ENCODE measurements at places on chromosomes 13 and 19. TPM values are rescaled to one million over a fixed set of nuclear protein-coding genes. Genes with fewer than 3 reads are reported as not detected.

DNA sequence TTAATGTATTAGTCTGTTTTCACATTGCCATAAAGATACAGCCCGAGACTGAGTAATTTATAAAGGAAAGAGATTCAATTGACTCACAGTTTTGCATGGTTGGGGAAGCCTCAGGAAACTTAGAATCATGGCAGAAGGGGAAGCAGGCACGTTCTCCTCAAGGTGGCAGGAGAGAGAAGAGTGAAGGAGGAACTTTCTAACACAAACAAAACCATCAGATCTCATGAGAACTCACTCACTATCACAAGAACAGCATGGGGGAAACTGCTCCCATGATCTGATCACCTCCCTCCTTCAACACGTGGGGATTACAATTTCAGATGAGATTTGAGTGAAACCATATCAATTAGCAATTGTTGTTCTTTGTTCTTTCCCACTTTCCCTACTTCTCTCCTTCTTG lies 689.0 kb upstream of the SLITRK1 start:
- no peak for DNase-seq

- DNase-seq, result no peak
Measured at GRCh38 chr19:7959211-7959610, 15.7 kb upstream of the TIMM44 start.

DNA sequence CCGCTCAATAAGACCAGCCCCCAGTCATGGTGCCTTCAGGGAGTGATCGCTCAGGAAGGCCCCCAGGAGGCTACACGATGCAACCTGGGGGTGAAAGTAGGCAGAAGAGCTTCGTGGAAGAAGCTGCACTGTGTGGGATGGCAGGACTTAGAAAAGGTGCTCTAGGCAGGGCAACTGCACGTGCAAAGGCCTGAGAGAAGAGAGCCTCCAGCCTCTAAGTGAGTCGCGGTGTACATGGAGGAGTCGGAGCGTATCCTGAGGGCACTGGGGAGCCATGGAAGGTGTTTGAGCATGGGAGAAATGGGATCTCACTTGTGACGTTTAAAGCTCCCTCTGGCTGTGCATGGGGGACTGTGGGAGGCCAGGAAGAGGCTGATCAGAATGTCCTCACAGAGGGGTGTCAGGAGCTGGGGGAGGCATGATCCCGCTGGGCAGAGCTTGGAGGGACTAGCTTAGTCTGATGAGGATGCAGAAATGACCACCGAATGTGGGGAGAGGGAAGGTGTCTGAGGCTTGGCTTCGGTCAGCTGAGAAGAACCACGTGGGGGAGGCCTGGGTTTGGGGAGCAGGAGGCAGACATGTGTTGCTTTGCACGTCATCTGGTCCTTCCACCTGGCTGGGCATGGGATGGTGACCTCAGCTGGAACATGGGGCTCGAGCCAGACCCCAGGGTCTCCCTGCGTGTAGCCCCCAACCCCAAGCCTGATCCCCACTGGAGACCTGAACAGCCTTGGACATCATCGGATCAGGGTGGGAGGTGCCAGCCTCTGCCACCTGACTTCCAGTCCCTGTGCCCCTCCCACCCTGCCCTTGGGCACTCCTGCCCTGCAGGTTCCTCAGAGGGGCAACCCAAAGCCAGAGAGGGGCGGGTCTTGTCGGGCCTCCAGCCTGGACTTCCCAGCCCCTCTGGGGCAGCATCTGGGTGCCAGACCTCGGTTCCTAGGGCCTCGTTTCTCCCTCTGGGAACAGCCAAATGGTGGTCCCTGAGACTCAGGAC lies 1.1 kb downstream of the APC2 start:
- DNase-seq, result no peak

DNA sequence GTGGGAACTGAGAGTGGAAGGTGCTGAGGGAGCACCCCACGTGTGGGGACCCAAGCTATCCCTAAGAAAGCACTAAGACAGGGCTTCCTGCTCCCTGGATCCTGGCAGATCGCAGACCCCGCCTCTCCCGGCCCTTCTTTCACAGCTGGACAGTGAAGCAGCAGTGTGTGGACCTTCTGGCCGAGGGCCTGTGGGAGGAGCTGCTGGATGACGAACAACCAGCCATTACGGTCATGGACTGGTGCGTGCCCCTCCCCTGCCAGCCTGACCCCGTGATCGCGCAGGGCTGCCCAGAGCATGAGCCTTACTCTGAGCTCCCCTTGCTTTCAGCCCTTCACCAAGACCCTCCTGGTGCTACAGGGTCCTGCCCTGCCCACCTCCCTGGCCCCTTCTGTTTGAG lies 2.3 kb downstream of the NCCRP1 start:
- no peak for DNase-seq

DNA sequence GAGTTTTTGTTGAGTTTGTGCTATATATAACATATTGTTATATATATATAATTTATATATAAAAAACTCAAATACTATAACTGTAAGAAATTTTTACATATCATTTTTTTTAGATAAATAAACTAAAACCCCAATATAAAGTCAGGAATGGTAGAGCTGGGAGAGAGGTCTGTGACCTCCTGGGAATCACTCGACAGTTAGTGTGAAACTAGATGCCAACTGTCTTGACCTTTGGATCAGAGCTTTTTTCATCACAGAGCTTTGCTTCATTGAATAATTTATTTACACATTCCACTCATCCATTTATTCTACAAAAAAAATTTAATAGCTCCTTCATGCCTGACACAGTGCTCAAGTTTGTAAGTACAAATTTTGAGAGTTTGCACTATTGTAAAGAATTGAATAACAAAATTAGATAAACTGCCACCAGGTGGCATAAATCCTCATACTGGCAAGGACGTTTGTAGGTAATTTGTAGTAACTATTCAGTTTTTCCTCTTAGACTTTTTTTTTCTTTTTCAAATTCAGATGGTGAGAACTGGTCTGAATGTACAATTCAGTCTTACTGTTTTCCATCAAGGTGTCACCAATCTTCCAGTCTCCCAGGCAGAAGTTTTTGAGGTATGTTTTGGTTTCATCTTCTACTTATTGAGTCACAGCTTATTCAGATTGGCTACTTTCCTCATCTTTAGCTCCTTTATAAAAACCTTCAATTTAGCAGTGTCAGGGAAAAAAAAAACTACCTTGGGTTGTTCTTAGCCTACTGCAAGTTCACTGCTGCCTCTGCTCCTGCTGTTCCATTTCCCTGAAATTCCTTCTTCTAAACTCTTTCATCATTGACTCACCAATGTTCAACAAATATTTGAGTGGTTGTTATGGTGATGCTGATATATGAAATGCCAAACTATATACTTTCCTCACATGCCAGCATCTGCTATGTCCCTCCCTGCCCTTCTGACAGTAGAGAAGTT lies 28.7 kb downstream of the LACC1 start:
- DNase-seq, result peak; percentile 5

DNA sequence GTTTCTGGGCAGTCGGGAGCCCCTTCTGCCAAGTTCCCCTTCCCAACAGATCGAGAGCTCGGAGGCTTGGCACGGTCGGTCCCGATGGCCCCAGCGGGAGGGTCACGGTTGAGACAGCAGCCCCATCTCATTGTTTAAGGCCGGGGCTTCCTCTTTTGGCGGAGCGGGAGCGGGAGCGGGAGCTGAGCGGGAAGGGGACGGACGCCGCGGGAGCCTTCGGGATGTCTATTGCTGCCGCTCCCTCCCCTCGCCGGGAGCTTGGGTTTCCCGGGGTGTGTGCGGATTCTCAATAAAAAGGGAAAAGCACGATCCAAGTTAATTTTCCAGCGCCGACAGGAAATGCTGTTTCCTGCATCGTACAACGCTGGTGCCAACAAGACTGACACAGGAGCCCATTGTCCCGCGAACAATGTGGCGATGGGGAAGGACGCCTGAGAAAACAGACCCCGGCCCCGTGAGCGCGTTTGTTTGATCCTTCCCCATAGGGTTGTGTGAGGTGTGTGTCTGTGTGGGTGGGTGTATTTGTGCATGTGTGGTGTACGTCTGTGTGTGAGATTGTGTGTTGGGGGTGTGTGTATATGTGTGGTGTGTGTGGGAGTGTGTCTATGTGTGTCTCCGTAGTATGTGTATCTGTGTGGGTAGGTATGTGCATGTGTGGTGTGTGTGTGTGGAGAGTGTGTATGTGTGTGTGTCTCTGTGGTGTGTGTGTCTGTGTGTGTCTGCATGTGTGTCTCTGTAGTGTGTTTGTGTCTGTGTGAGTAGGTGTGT lies 36.3 kb upstream of the FLT1 start:
- no peak for DNase-seq

DNA sequence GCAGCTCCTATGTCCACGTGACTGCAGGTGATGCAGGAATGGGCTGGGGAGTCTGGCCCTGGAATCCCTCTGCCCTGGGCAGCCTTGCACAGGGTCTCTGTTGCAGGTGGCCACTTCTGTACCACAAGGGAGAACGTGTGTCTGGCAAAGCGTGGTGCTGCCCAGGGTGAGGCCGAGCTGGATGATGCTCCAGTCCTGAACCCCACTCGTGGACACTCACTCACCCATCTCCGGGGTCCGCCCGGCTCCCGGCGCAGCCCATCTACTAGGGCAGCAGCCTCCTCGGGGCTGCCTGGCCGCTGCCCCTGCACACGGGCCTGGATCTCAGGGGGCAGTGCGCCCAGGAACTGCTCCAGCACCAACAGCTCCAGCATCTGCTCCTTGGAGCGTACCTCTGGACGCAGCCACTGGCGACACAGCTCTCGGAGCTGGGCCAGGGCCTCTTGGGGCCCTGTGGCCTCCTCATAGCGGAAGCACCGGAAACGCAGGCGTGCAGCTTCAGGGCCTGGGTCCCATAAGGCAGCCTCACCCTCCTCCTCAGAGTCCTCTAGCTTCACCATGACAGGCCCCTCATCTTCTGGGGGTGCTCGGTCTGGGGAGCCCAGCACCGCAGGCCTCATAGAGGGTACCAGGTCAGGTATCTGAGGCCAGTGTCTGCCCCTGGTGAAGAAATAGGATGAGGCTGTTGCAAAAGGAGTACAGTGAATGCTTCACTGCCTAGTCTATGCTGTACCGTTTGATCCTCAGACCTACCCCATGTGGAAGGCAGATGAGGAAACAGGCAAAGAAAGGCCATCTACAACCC lies 2.2 kb downstream of the MZF1 start:
- peak; percentile 3 for DNase-seq

DNA sequence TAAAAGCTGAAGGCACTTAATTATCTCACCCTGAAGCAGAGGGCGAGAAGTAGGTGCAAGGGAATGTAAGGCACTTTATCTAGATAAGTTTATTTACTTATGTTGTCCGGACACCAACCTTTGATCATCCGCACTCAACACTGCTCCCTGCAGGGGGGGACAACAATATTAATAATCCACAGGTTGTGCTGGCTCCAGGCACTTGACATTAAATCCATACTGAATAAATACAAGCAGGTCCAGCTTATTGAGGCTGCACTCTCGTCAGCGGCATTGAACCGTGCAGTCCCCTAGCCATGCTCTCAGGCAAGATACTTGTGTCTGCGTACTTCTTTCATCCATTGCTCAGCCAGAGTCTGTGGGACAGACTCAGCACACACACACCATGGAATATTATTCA lies 374.5 kb upstream of the NBEA start:
- no peak for DNase-seq

GRCh38 chr13:111117961-111118360 lies 2.9 kb downstream of the ARHGEF7 start:
- DNase-seq, result no peak

GRCh38 chr13:44300895-44301638 lies 72.6 kb upstream of the SERP2 start:
- DNase-seq, result peak; percentile 72

DNA sequence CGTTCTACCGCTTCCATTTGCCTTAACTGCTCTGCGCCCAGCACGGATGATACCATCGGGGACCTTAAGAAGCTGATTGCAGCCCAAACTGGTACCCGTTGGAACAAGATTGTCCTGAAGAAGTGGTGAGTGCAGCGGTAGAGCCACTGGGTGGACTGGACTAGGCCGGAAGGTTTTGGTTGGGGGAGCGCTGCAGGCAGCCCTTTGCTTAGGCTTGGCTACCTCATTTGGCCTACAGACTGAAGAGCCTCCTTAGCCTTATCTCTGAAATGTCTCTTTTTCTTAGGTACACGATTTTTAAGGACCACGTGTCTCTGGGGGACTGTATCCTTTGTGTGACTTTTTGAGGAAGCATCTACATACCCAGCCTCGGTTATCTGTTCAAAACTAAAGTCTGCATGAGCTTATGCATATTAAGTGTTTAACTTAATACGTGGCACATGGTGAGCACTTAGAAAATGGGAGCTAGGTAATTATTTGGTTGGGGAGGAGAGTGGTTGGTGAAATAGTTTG lies 889 bp downstream of the UBL5 start:
- no peak for DNase-seq

GRCh38 chr13:77168237-77168636 lies 141.3 kb upstream of the FBXL3 start:
- no peak for DNase-seq

DNA sequence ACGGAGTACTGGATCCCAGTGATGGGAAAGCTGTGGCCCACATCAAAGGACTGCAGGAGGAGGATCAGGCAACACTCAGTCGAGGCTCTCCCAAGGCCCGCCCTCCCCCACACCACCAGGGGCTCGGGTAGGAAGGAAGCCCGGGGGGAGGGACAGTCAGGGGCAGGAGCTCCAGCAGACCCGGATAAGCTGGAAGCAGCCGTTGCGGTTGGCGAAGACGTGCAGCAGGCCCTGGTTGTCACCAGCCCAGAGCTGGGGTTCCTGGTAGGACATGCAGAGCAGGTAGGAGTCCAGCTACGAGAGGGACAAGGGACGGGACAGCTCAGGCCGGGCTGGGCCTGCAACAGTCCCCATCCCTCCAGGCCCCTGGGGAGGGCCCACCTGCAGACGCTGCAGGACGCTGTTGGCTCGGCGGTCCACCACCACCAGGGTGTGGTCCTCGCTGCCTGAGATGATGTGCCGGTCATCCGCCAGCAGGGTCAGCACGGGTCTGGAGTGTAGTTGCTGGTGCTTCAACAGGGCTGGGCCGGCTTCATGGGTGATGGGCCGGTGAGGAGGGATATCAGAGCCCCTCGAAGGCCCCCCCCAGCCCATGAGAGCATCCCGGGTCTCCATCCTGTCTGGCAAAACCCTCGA lies 1.9 kb downstream of the GNG14 start:
- DNase-seq, result no peak

- DNase-seq, result no peak
Measured at GRCh38 chr19:41578886-41579285, 2.9 kb downstream of the CEACAM21 start.

DNA sequence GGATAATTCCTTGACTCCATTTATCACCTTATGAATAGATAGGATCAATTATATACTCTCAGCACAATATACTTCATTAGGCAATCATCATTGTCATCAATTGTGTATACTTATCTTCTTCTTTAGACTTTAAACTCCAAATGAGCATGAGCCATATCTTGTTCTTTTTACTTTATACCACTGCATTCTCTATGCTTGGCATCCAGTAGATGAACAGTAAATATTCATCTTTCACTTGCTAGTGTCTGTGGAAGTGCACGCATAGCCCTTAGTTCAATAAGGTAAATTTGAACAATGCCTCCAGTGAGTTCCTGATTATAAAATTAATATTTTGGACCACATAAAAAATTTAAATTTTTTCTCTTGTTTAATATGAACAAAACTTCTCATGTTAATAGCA lies 172.3 kb upstream of the SPRY2 start:
- DNase-seq, result no peak

- no peak for DNase-seq
Measured at GRCh38 chr13:44425815-44426078, 52.1 kb downstream of the SERP2 start.

PRODH2 gene
- not detected for total RNA-seq

DKKL1 gene
- not detected for total RNA-seq

ZNF709 gene
- total RNA-seq, result 1.9 TPM

ZNF208 gene
- 0.96 TPM for total RNA-seq

ZNF534 gene
- not detected for total RNA-seq

MYADM gene
- 13.6 TPM for total RNA-seq
